ENCODE measurements at places on chromosomes 2 and 18.

DNA sequence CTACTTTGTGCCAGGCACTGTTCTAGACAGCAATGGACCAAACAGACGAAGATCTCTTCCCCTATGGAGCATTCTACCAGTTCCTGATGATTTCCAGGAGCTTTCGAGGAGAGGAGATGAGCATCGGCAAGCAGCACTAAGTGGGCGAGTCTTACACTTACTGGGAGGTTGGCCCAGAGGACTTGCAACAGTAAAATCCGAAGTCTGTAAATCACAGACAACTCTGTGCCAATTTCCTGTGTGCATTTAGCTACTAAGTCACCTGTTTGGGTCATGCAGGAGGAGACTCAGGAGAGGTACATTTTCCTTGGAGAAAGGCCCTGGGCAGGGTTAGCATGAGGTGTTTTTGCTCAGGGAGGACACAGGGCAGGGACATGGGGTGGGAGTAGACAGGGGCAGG lies 58.9 kb downstream of the TRPM8 start:
- DNase-seq = no peak

- no peak for DNase-seq
These were observed 462.4 kb upstream of the ACVR2A start for GRCh38 chr2:147382322-147382948.

- no peak for DNase-seq
These were observed 375.8 kb upstream of the FANCL start for GRCh38 chr2:58616961-58617360.

DNA sequence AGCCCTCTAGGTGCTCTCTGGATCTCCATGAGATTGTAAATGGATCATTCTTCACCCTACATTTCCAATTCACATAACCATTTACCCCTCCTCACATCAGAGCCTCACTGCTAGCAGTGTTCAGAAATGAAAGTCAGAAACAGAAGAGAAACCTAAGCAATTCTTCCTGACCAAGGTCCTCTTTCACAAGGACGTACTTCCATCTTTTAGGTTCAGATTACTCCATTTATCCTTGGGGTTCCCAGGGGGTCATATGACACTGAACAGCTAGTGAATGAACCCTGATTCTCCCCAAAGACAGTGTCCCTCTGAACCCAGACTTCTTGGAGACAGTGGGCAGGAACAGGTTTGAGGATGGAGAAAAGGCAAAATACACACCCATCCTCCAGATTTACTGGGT lies 12.9 kb upstream of the MARCO start:
- DNase-seq = no peak

DNA sequence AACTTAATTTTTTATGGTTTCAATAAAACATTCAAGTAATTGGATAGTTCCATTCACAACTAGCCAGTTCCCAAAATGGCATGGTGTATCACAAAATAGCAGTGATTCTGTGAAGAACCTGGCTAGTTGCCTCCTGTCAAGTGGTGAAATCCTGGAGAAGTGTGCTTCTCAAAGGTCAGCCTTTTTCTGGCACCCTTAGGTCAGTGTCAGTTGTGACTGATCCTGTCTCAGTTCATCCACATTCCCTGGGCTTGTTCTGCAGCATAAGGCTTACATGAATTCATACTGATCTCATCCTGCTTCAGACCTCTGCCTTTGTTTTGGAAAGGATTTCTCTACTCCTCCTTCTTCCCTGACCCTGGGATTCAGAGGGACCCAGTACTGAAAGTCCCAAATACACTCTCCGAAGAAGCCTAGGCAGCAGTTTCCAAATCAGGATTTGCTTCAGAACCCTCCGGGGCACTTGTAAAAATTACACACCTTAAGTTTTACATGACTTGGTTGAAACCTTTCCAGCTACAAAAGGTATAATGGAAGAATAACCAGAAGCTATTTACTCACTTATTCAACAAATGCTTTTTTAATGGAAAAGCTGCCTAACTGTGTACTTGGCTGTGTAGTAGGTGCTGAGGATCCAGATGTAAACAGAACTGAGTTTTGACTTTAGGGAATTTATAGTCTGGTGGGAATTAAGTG lies 11.0 kb downstream of the MAP3K20 start:
- DNase-seq = no peak

DNA sequence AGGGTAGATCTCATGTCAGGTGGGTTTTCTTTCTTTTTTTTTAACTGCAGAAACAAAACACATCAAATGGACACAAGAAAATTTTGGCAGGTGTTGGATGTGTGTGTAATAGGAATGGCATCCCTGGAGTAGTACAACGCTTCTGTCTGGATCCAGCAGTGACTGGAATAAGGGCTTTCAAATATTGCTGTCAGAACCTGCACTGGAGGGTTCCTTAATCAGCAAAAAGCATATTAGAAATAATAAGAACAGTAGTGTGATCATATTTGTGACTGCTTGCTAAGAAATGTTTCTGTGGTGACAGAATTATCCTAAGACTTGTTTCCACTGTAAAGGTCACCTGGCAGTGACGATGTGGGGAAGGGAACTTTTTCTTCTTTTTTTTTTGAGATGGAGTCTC lies 30.8 kb downstream of the CREG2 start:
- no peak for DNase-seq

- no peak for DNase-seq
These were observed 98.4 kb downstream of the GPR39 start for GRCh38 chr2:132515010-132515409.

DNA sequence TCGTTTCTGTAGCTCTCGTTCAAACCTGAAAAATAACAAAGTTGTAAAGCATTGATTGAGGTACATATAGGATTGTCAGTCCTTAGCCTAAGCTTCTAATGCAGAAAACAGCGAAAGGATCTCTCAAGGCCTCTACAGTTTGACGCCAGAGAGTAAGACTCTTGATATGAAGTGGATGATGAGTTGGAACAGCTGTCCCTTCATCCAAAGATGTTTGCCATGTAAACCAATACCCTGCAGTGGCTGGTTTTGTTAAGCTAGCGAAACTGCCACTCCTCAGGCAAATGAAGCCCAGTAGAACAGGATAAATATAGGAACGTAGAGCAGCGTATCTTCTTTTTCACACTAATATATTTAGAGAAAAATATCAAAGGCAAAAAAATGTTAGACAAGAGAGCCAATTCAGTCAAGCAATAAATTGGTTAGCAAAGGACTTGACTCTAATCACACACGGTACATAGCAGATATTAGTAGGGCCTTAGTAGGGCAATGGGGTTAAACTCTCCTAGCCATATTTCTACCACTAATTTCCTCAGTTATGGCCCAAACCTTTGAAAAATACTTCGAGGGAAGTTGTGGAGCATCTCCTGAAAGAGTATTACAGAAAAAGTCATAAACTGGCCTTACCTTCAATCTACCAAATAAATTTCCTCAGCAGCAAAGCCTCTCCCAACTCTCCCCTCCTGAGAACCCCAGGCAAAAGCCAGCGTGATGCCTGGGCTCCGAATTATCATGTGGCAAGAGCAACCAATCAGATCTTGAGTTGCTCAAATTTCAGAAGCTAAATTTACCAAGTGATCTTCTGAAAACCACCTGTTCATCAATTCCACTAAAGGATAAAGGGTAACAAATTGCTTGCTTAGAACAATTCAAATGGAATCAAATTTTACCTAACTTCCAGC lies at the start of gene NEB:
TSS of gene NEB (minus strand) at position 706 of the 902 bp plus-strand sequence. CDS start 1,320 bp downstream, outside the sequence.
- DNase-seq = no peak

DNA sequence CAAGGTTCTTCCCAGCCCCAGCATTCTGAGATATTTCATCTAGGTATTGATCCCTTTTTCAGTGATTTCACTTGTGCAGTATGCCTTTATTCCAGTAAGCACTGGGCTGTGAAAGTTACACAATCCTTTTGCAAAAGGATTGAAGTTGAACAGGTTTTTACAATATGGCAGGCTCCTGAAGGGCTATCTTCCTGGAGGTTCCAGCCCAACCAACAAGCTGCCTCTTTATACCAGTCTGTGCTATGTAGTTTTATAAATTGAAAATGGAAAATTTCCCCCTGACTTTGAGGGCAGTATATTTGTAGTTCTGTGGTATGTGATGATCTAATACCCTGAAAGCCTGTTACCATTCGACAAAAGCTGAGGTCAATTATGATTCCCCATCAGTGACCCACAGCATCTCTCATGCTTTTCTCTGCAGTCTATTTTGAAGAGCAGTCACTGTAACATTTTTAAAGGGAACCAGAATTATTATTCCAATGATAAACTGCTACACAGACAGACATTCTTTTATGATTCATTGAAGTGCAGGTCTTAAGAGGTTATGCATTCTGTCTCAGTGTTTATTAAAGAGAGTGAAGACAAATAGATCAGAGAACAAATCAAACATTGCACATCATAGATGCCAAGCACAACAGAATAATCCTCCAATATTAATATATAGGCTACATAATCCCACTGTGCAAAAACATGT lies 35.2 kb upstream of the STPG4 start:
- no peak for DNase-seq
